ENCODE measurements at places on chromosomes 12 and 14. TPM values are rescaled to one million over a fixed set of nuclear protein-coding genes. Genes with fewer than 3 reads are reported as not detected.

PTCSC3 gene
- not detected for total RNA-seq

PZP gene
- not detected for total RNA-seq

CCND2 gene
- 57.6 TPM for total RNA-seq

TC2N gene
- 1.6 TPM for total RNA-seq

KCNK13 gene
- not detected for total RNA-seq

CISTR gene
- not detected for total RNA-seq

ACOT6 gene
- not detected for total RNA-seq

GNB3 gene
- total RNA-seq = 3.4 TPM

UNC79 gene
- total RNA-seq = 0.16 TPM

ACOT4 gene
- 0.72 TPM for total RNA-seq

NFE2 gene
- total RNA-seq = 1.2 TPM

CLEC4A gene
- total RNA-seq = 0.45 TPM

IL22 gene
- total RNA-seq = not detected

PLEKHD1 gene
- not detected for total RNA-seq

SLCO1B1 gene
- not detected for total RNA-seq

HOXC4 gene
- 0.36 TPM for total RNA-seq

OR6C2 gene
- total RNA-seq = not detected

PA2G4 gene
- 102 TPM for total RNA-seq

CHGA gene
- total RNA-seq = not detected

FOXN4 gene
- not detected for total RNA-seq

PIWIL1 gene
- not detected for total RNA-seq

INTS13 gene
- 12.4 TPM for total RNA-seq

ASCL1 gene
- total RNA-seq = not detected

PITPNM2 gene
- 4.1 TPM for total RNA-seq

KRT77 gene
- total RNA-seq = not detected

TRAFD1 gene
- total RNA-seq = 158 TPM

PTGER2 gene
- 1.6 TPM for total RNA-seq

SLC25A21 gene
- total RNA-seq = 1.2 TPM

PTGDR gene
- total RNA-seq = 1.8 TPM

HOMEZ gene
- total RNA-seq = 7.5 TPM

ASIC1 gene
- 4.9 TPM for total RNA-seq

MAP1LC3B2 gene
- not detected for total RNA-seq

PPFIA2 gene
- 0.74 TPM for total RNA-seq

P3H3 gene
- total RNA-seq = 53.9 TPM

NID2 gene
- total RNA-seq = 146 TPM

ZBTB39 gene
- 5.2 TPM for total RNA-seq

CCDC177 gene
- total RNA-seq = not detected

KRT71 gene
- total RNA-seq = not detected

CDKL1 gene
- total RNA-seq = 7.3 TPM

BLTP3B gene
- 72.9 TPM for total RNA-seq

SPATS2 gene
- 34.1 TPM for total RNA-seq

NTF3 gene
- 1.3 TPM for total RNA-seq

JAG2 gene
- total RNA-seq = 0.63 TPM

TOX4 gene
- 37.2 TPM for total RNA-seq

MYBPC1 gene
- total RNA-seq = not detected

PRB2 gene
- not detected for total RNA-seq

GRIN2B gene
- not detected for total RNA-seq

NANOG gene
- 0.16 TPM for total RNA-seq

SERPINA5 gene
- total RNA-seq = not detected

KRR1 gene
- 71.4 TPM for total RNA-seq

E2F7 gene
- total RNA-seq = 2.3 TPM

FGF23 gene
- total RNA-seq = not detected

All from fibroblast of the aortic adventitia (primary cell).